Stimulated activated CD8-positive, alpha-beta memory T cell treated with anti-CD3 and anti-CD28 coated beads, Interleukin-15, amount 100 ng/mL, for 1 hour (primary cell): ENCODE measurements at places on chromosomes 3 and 15.

DNA sequence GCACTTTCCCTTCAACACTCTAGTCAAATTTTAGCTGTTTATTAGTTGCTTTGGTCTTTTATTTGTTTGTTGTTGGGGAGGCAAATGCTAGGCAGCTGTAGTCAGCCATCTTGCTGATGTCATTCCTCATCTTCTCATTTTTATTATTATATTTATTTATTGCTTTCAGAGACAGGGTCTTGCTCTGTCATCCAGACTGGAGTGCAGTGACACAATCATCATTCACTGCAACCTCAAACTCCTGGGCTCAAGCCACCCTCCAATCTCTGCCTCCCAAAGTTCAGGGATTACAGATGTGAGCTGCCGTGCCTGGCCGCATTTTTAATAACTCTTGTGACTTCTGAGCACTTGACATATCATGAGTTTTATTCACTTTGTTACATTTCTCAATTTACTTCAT, 441.4 kb downstream of the DIPK2A start:
- DNase-seq = no peak

GRCh38 chr3:141414800-141415462, 46.6 kb downstream of the ZBTB38 start:
- DNase-seq = no peak

GRCh38 chr3:99836681-99837080, 19.0 kb downstream of the CMSS1 start:
- no peak for DNase-seq

- no peak for DNase-seq
Measured at GRCh38 chr3:170137986-170138385, 43.5 kb downstream of the PHC3 start.

DNA sequence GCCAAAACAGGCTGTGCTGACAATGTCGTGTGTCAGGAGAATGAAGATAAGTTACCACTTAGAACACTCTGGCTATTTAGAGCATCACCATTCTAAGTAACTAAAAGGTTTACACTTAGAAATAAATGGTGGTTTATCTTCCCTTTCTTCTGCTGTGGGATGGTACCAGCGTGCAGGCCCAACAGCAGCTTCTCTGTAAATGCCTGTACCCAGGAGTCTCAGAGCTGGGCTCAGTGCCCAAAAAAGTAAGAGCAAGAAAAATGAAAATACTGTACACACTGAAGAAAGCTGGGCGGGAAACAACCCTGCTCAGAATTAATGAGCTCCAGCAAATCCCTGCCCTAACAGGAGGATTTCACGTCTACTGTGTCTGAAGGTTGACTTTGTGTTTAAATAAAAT, 206.5 kb downstream of the MFSD1 start:
- no peak for DNase-seq
